ENCODE measurements at places on chromosomes 16 and 17.

- no peak for DNase-seq
Observed at GRCh38 chr16:59469266-59469665, 735.1 kb upstream of the GOT2 start.

GRCh38 chr17:4947411-4948165 lies 742 bp downstream of the PFN1 start:
- peak; percentile 60 for DNase-seq

DNA sequence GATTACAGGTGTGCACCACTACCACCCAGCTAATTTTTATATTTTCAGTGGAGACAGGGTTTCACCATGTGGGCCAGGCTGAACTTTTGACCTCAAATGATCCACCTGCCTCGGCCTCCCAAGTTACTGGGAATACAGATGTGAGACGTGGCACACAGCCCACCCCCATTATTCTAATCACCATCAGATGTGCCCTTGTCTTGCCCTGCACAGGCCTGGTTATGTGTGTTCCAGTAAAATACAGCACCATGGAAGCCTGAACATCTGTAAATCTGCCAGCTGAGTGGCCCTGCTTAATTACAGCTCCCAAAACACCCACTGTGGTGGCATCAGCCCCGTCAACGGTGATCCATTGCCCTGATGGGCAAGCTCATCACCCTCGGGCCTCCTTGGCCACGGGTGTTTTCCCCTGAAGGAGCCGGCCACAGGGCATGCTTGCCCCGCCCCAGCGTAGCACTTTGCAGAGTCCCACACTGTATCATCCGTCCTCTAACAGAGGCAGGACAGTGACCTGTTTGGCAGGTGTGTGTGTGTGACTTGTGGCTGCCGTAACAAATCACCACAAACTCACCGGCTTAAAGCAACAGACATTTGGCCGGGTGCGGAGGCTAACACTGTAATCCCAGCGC lies 74.5 kb downstream of the RBFOX3 start:
- DNase-seq, result no peak

GRCh38 chr16:23567602-23568001 lies 10.1 kb downstream of the UBFD1 start:
- DNase-seq, result no peak

DNA sequence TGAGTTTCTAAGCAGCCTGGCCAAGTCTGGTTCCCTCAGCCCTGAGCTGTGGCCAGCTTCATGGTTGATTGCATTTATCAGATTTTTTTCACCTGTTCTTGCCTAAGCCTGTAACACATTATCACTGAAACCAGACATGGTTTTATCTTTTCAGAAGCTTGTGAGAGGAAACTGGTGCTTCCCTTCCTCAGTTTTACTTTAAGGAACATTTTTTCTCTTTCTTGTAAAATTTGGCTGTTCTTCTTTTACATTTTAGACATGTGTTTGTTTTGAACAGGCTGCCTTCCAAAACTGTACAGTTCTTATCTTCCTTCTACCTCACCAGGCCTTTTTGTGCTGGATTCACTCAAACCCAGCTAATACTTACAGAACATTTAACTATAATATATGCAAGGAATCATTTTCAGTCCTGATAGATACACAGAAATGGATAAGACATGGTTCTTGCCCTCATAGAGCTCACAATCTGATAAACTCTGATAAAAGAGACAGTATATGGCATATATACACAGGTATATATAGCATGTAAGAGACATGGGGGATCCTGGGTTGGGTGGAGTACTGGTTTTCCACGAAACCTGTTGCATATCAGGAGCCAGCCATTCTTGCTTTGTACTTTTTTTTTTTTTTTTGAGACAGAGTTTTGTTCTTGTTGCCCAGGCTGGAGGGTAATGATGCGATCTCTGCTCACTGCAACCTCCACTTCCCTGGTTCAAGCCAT lies 44.5 kb downstream of the ZNRF1 start:
- no peak for DNase-seq

GRCh38 chr16:54110016-54110981 lies 176.3 kb downstream of the IRX3 start:
- no peak for DNase-seq

DNA sequence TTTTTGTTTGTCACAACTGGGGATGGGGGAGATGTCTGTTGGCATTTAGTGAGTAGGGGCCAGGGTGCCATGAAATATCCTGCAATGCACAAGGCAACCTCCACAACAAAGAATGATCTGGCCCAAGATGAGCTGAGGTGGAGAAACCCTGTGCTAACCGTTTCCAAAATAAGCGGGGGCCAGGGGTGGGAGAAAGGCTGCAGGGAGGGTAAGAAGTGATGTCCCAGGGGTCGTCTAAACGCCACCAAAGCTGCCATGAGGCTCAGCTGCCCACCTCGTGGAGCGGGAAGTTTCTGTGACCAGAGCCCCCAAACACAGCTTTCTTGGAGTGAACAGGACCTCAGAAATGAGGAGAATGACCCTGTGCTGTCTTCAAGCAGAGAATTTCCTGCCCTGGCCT lies 76.5 kb upstream of the CDH5 start:
- DNase-seq, result no peak

DNA sequence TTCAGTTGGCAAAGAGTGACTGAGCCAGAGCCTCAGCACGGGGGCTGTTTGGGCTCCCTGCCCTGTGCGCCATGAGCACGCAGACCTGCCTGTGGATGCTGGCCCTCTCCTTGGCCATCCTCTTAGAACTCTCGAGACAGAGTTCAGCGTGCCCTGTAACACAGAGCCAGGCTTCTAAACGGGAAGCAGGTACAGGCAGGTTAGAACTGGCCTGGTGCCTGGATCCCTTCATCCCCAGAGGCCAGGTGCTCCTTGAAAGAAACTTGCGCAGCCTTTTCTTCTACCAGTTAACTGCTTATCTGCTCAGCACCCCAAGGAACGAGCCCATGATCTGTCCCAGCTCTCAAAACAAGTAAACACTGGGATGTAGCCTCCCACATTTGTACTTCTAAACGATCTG lies 6.9 kb downstream of the CCNF start:
- DNase-seq, result no peak

DNA sequence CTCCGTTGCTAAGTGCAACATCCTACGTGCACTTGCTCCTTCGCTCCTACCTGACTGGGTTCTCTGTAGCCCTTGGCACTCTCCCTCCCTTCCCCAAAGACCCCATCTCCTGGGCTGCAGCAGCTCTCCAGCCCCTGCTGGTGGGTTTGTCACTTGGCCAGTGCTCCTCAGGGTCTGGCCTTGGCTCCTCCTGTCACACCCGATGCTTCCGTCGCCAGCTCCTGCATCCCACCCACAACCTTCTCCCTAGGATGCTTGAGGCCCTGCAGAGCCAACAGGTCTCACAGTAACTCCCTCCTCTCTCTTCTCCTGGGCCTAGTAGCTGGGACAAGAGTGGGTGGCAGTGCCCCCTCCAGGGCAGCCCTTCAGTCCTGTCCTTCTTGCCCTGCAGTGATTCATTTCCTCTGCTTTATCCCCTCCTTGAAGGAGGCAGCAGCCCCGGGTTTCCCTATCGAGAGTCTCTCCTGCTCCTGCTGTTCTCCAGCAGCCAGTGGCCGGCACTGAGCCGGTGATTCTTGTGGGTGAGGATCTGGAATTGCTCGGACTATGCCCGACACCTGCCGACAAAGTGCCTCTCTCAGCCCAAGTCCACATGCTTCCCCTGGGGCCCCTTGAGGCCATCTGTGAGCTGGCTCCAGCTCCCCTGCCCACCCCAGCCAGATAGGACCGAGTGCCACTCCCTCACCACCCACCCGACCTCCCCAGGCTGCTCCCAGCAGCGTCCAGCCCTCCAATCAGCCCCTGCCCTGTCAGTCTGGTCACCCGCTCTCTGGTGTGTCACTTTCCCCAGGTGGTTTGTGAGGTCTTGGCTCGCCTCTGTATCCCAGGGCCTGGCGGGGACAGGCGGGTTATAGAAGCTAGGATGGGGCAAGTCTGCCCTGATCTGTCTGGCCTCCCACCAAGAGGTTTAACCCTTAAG lies 3.8 kb downstream of the LITAFD start:
- no peak for DNase-seq

DNA sequence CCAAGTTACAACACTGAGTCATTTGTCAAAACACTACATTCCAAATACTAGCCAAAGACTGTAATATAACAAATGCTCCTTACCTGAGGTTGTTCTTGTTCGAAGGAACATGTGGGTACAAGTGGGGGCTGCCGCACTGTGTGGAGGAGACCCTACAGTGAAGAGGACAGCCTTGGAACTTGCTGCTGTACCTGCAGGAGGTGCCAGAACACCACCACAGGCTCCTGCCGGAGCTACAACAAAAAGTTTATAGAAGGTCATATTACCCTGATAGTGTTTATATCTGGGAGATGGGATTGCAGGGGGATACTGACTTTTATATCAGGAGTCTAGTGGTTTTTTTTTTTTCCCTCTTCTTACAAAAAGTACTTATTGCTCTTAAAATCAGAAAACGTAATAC lies 37.8 kb upstream of the ALDH3A1 start:
- DNase-seq, result no peak

DNA sequence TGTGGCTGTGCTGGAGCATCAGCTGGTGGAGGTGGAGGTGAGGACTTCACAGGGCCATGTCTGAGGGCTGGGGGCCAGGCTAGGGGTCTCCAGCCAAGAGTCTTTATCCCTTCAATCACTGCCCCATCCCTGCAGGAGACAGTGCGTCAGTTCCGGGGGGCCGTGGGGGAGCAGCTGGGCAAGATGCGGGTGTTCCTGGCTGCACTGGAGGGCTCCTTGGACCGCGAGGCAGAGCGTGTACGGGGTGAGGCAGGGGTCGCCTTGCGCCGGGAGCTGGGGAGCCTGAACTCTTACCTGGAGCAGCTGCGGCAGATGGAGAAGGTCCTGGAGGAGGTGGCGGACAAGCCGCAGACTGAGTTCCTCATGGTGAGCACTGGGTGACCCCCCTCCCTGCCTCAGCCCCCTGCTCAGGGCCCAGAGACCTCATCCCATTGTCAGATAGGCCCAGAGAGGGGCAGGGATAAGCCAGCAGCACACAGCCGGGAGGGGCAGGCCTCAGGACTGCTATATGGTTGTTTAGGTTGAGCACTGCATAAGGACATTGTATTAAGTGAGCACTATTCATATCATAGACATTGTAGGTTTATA lies 2.3 kb upstream of the PYDC1 start:
- DNase-seq, result no peak

- no peak for DNase-seq
Observed at GRCh38 chr16:48862087-48862532, 252.1 kb upstream of the N4BP1 start.

GRCh38 chr16:3997231-3997841 lies 116.8 kb upstream of the CREBBP start:
- DNase-seq, result no peak

- DNase-seq, result no peak
Observed at GRCh38 chr16:88886845-88887521, 20.5 kb upstream of the PABPN1L start.

GRCh38 chr16:55539488-55539887 lies 27.0 kb upstream of the CAPNS2 start:
- DNase-seq, result no peak
